Activated T-helper 1 cell treated with anti-CD3 and anti-CD28 coated beads, Interleukin-12 subunit alpha, Interleukin-12 subunit beta, Interleukin-2, Interleukin-4 antibody, amounts not matched to agents 30 ng/mL and 10 ng/mL and 1 ng/mL, durations not matched to agents 14 hours and 24 hours and 36 hours (primary cell): ENCODE measurements at places on chromosomes 11 and 22. TPM values are rescaled to one million over a fixed set of nuclear protein-coding genes. Genes with fewer than 3 reads are reported as not detected.

CABP4 gene
- 0.86 and 0.96 TPM in 2 replicates for total RNA-seq

GRCh38 chr22:38424525-38425080, 30.4 kb downstream of the KCNJ4 start:
- no peaks in the 10 kb centered on the region for H3K4me1 ChIP-seq
- no peak overlapping the region for H3K27ac ChIP-seq
- H3K36me3 ChIP-seq = no peaks in the 10 kb centered on the region
- DNase-seq = no peak

GRCh38 chr11:93939084-93939760, 81.9 kb upstream of the HEPHL1 start:
- no peaks in the 10 kb centered on the region for H3K36me3 ChIP-seq
- no peak overlapping the region for H3K4me3 ChIP-seq
- H3K27ac ChIP-seq = no peak overlapping the region
- H3K4me1 ChIP-seq = no peaks in the 10 kb centered on the region

DNA sequence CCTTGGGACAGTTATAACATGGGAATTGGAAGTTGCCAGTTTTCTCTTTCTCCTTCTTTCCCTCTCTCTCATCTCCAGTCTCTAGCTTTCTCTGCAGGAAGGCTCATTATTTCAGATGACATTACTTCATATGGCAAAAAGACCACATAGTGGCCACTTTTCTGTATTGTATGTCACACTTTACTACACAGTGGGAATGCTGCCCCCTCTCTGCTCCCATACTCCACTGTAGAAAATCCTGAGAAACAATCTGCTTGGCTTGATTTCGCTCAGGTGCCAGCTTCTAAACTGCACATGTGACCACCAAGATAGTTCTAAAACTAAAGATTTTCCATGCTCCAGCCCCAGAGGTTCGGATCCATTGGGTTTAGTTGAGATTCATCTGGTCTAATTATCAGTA, 860.7 kb upstream of the CCDC90B start:
- no peak overlapping the region for H3K4me3 ChIP-seq
- no peaks in the 10 kb centered on the region for H3K27me3 ChIP-seq
- no peaks in the 10 kb centered on the region for H3K36me3 ChIP-seq
- no peak for DNase-seq
- no peaks in the 10 kb centered on the region for H3K4me1 ChIP-seq

DNA sequence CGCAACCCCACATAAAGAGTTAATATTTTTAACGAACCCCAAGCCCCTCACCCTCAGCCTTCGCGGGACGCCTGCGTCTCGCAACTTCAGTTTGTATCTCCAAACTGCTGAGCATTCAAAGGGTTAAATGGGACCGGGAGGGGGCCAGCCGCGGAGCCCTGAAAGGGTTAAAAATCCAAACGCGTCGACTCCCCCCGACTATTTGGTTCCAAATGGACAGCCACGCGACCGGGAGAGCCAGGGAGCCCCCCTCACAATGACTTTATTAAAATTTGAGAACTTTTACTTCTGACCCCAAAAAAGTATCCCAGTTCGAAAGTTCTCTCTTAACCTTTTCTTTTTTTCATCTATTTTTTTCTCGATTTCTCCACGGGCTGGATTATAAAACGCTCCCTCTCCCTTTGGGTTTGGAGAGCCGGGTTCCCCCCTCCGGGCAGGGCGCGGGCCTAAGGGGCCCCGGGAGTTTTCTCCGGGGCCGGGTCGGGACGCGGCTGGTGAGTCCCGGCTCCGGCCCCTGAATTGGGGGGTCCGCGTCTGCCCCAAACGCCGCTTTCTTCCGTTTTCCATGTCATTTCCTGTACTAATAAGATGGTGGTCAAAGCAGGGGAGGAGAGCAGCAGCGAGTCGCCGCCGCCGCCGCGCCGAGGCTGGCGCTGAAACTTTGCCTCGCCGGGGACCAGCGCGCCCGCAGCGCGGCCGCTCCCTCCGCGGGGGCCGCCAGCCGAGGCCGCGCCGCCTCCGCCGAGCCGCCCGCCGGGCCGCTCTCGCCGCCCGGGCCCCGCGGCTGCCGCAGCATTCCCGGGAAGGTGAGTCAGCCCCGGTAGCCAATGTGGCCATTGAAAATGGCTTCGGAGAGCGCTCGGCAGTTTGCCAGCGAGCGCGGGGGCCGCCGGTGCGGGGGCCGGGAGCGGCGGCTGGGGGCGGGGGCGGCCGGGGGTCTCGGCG, at the start of gene PRDM11:
TSS of gene PRDM11 (plus strand) at position 568 of the 945 bp plus-strand sequence. CDS start 35,128 bp downstream, outside the sequence.
- H3K4me1 ChIP-seq = peaks cover 21% of the 10 kb centered on the region
- H3K36me3 ChIP-seq = no peaks in the 10 kb centered on the region
- peak; percentile 22 for DNase-seq
- peaks cover 38% of the 10 kb centered on the region for H3K27me3 ChIP-seq
- H3K27ac ChIP-seq = peak within 1 kb of the TSS; percentile 83
- peak within 1 kb of the TSS; percentile 81 for H3K4me3 ChIP-seq

DNA sequence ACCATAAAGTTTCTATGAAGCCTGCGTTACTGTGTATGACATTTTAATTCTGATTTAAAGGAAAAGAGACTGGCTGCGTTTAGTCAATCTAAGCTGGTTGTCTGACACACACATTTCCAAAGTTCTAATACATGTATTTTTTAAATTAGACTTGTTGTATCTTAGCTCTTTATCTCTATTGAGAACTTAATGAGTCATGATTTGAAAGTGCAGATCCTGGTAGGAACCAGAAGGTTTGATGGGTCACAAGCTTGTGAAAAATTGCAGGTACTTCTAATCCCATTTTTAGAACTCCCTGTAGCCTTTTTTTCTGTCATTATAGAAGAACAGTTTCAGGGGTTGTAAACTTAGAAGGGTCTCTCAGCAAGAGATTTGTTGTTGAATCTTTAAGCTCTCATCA, 210.3 kb downstream of the DDX10 start:
- no peaks in the 10 kb centered on the region for H3K36me3 ChIP-seq
- no peaks in the 10 kb centered on the region for H3K27me3 ChIP-seq
- H3K27ac ChIP-seq = no peak overlapping the region
- H3K4me3 ChIP-seq = no peak overlapping the region

PLAAT3 gene
- 2.3 TPM in 2 replicates for total RNA-seq

- H3K36me3 ChIP-seq = no peaks in the 10 kb centered on the region
- no peak for DNase-seq
- H3K27ac ChIP-seq = no peak overlapping the region
- no peak overlapping the region for H3K4me3 ChIP-seq
- no peaks in the 10 kb centered on the region for H3K27me3 ChIP-seq
Observed at GRCh38 chr11:86196085-86196696, 48.4 kb upstream of the EED start.

- no peaks in the 10 kb centered on the region for H3K36me3 ChIP-seq
- H3K27me3 ChIP-seq = peaks cover 7% of the 10 kb centered on the region
- no peak overlapping the region for H3K4me3 ChIP-seq
- DNase-seq = no peak
- H3K27ac ChIP-seq = no peak overlapping the region
Observed at GRCh38 chr22:28208036-28208435, 289.0 kb upstream of the PITPNB start.

- peak overlapping the region; percentile 92 for H3K4me3 ChIP-seq
- H3K27me3 ChIP-seq = no peaks in the 10 kb centered on the region
- H3K4me1 ChIP-seq = peaks cover 40% of the 10 kb centered on the region
- H3K27ac ChIP-seq = no peak overlapping the region
Observed at GRCh38 chr22:31083377-31083768, 2.3 kb downstream of the SMTN start.

- H3K36me3 ChIP-seq = no peaks in the 10 kb centered on the region
- no peak for DNase-seq
- peaks cover 45% of the 10 kb centered on the region for H3K27me3 ChIP-seq
- no peak overlapping the region for H3K27ac ChIP-seq
Observed at GRCh38 chr11:20337526-20338154, 25.9 kb upstream of the HTATIP2 start.

GRCh38 chr22:43891360-43892182, at the start of gene PNPLA5:
TSS of gene PNPLA5 (minus strand) at chr22:43892013. CDS start at chr22:43891880, 133 bp downstream.
- H3K4me3 ChIP-seq = no peak within 1 kb of the TSS
- H3K27ac ChIP-seq = no peak within 1 kb of the TSS
- peaks cover 28% of the 10 kb centered on the region for H3K27me3 ChIP-seq
- DNase-seq = no peak
- no peaks in the 10 kb centered on the region for H3K4me1 ChIP-seq

DNA sequence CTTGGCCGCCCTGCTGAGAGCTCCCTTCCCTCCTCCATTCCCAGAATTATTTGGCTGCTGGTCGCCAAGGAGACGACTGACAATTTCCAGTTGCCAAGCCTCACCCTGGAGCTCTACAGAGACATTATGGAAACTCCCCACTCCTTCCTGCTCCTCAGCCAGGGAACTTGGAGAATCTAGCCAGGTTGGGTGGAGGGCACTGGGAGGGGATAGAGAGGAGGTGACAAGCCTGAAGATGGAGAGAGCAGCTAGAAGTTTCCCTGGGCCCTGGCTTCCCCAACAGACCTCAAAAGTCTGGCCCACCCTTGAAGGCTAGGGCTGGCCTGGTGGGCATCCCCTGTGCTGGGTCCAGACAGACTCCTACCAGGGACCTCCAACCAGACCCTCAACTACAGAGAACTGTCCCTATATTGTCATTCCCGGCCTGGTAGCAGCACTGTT, 6.7 kb upstream of the VSIG10L2 start:
- no peak for DNase-seq
- peaks cover 11% of the 10 kb centered on the region for H3K27me3 ChIP-seq

DNA sequence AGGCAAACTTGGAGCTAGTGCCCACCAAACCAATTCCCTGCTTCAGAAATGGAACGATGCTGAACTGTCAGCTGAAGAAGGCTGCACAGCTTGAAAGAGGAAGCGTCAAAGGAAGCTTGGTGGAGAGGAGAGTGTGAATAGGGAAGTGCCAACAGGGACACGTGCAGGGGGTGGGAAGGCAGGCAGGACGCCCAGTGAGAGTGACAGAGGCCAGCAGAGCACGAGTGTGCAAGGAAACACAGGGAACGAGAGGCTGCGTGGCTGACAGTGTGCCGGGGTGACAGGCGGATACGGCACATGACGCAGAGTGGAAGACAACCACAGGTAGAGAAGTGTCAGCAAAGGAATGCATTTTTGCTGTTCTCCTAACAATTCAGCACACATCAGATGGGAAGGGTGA, 196.4 kb downstream of the LARGE1 start:
- DNase-seq = no peak
- H3K4me1 ChIP-seq = no peaks in the 10 kb centered on the region
- no peaks in the 10 kb centered on the region for H3K36me3 ChIP-seq
- no peak overlapping the region for H3K27ac ChIP-seq
- H3K4me3 ChIP-seq = no peak overlapping the region
- H3K27me3 ChIP-seq = no peaks in the 10 kb centered on the region

MYO7A gene
- 0.07 and 0.29 TPM in 2 replicates for total RNA-seq

DNA sequence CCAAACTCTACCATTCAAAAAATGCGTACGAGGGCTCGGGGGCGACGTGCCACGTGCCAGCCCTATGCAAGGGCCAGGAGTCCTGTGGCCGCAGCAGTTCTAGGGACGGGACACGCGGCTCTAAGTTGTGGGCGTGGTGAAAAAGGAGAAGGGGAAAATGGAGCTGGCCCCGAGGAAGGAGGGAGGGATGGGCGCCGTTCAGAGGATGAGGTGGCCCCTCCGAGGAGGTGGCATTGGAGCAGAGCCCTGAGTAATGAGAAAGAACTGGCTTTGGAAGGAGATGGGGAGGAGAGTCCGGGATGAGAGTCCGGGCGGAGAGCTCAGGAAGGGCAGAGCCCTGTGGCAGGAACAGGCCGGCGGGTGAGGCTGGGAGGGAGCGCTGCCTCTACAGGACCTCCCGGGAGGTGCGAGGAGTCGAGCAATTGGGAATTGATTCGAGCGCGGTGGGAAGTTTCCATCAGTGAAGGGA, 21.0 kb downstream of the OTUB1 start:
- DNase-seq = no peak
- H3K4me1 ChIP-seq = peaks cover 6% of the 10 kb centered on the region
- H3K27ac ChIP-seq = no peak overlapping the region
- peaks cover 29% of the 10 kb centered on the region for H3K27me3 ChIP-seq

DNA sequence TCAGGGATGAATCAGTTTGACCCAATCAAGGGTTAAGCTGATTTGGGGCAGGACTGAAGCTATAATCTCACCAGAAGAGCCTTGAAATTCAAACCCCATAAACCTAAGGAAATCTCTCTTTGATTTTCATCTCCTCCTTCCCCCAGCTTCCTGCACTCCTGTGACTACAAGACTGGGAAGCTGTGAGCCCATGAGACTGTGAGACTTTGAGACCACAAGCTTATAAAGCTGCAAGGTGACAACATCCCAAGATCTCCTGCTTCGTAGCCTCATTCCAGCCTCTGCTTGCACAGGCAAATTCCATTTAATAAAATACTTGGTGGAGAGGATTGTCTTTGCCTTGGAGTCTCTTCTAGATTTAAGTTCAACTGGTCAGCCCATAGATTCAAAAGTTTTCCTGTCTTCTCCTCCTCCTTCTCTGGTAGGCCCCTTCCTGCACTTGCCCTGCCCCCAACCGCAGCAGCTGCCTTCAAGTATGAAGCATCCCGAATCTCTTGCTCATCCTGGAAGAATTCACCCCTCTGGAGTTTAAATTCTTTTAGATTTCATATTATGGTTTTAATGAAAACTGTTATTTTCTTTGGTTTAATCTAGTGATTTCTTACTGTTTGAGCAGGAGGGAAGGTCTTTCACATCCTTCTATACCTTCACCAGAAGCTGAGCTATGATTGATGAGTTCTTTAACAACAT, 42.1 kb downstream of the PAMR1 start:
- H3K27me3 ChIP-seq = peaks cover 23% of the 10 kb centered on the region
- H3K36me3 ChIP-seq = no peaks in the 10 kb centered on the region
- no peak overlapping the region for H3K4me3 ChIP-seq
- H3K4me1 ChIP-seq = no peaks in the 10 kb centered on the region

MRGPRD gene
- total RNA-seq = not detected in 2 replicates

- no peak for DNase-seq
- no peak overlapping the region for H3K4me3 ChIP-seq
- H3K36me3 ChIP-seq = no peaks in the 10 kb centered on the region
- no peak overlapping the region for H3K27ac ChIP-seq
Observed at GRCh38 chr11:86755146-86755545, 45.2 kb upstream of the PRSS23 start.

DNA sequence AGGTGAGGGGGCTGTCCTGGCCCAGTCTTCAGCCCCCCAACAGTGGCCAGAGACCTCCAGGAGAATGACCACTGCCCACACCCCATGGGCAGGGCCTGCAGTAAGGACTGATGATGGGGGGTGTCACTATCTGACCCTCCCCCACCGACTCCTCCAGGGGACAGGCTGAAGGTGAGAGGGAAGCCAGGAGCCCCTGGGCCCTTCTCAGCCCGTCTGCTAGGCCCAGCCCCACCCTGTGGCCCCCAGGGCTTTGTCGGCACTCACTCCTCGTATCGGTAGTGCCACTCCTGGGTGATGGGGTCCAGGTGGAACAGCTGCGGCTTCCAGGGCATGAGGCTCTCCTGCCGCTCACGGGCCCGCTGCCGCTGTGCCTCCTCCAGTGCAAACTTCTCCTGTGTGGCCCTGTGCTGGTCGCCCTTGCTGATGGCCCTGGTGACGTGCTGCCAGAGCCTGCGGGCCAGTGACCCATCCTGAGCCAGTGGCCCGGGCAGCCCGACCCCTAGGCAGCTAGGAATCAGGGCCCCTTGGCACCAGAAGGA, 35.4 kb upstream of the CARS1 start:
- no peaks in the 10 kb centered on the region for H3K4me1 ChIP-seq
- no peaks in the 10 kb centered on the region for H3K36me3 ChIP-seq
- H3K27me3 ChIP-seq = no peaks in the 10 kb centered on the region
- DNase-seq = no peak
- no peak overlapping the region for H3K27ac ChIP-seq

GRCh38 chr22:39956932-39957664, 3.1 kb upstream of the TMA7B start:
- peaks cover 91% of the 10 kb centered on the region for H3K4me1 ChIP-seq
- peaks cover 73% of the 10 kb centered on the region for H3K36me3 ChIP-seq
- H3K4me3 ChIP-seq = no peak overlapping the region
- H3K27me3 ChIP-seq = no peaks in the 10 kb centered on the region

GRCh38 chr22:43860831-43861230, 1.5 kb downstream of the SULT4A1 start:
- H3K27ac ChIP-seq = no peak overlapping the region
- no peak for DNase-seq
- no peaks in the 10 kb centered on the region for H3K4me1 ChIP-seq
- H3K4me3 ChIP-seq = no peak overlapping the region
